ENCODE measurements at places on chromosomes 3 and 15.

- no peak for DNase-seq
These were observed 142.2 kb upstream of the IGF1R start for GRCh38 chr15:98506172-98506571.

- DNase-seq = no peak
These were observed 22.0 kb downstream of the CMTM6 start for GRCh38 chr3:32480604-32481003.

DNA sequence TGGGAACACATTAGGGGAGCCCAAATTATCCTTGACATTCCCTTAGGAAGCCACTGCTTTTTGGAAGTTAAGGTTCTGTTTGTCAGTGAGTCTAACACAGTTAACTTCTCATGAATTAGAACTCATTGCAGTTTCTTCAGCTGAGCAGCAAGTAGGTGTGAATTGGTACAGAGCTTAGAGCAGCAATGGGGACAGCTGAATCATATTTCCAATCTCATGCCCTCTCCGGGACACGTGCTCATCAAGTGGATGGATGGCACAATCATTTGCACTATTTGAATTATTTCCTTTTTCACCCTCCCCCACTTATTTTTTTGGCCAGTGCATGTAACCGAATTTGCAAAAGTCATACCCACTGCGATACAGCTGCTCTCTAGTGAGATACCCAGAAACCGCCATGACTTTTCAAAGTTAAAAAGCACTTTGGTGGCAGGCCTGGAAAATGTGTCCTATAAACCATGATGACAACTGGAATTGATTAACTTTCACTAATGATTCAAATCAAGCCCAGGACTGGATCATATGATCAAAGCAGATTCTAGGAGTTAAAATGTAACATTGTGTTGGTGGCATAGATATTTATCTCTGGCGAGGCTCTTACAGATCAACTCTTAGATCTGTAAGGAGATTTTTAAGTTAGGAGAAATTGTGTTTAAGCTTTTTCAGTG is 76.4 kb downstream of the EBLN2 start:
- no peak for DNase-seq

DNA sequence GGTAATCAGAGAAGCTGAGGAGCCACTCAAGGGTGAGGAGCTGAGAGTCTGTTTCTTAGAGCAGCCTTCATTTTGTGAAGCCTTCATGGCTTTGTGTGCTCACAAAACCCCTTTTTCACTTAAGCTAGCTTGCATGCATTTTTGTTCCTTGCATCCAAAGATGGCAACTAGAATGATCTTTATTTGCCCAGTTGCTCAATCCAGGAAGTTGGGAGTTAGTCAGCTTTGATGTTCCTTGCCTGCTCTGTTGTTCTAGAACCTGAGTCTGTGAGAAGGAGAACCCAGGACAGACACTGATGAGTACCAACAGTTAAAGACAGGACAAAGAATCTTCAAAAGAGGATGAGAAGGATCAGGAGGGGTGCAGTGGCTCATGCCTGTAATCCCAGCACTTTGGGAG is 81.8 kb downstream of the IL20RB start:
- DNase-seq = no peak

- DNase-seq = peak; percentile 91
These were observed 175.4 kb upstream of the NR2E3 start for GRCh38 chr15:71634820-71635560.

GRCh38 chr3:94147012-94147411 is 84.2 kb downstream of the NSUN3 start:
- no peak for DNase-seq

- DNase-seq = no peak
These were observed 688 bp downstream of the XPC start for GRCh38 chr3:14177580-14178246.

DNA sequence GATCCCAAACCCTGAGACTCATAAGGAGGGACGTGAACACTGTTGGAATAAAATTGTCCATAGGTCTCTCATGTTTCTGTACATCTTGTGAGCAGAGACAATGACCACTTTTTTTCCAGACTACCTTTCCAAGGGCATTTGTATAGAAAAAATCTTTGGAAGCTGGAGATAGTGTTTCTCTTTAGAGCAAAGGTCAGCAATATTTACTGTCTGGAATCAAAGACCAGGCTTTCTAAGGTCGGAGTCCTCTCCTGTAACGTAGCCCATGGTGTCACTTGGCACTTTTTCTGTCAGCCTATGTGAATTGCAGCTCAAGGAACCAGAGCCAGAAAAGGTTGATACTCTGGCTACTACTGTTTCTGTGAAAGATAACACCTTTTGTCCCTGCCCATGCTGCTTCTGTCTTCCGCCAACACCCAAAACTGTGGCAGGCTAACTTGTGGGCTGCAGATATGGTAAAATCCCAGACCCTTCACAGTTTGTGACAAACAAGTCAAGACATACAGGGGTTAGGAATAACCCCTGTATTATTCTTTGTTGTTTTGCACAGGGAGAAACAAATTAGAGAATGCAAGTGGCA is 578.3 kb downstream of the GRM7 start:
- no peak for DNase-seq

DNA sequence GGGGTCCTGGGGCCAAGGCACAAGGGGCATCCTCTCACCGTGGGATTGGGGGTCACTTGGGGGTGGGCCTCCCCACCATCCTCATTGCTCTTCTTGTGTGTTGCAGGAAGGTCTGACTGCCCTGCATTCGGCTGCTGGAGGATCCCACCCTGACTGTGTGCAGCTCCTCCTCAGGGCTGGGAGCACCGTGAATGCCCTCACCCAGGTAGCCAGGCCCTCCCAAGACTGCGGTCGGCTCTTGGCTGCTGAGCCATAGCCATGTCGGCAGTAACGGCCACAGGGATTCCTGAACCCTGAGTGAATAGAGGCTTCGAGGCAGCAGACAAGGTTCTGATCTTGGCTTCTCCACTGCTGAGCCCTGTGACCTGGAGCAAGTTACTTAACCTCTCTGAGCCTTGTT is 19.7 kb downstream of the ANKDD1A start:
- DNase-seq = no peak

GRCh38 chr3:17081520-17081919 is 196.8 kb downstream of the PLCL2 start:
- DNase-seq = no peak

DNA sequence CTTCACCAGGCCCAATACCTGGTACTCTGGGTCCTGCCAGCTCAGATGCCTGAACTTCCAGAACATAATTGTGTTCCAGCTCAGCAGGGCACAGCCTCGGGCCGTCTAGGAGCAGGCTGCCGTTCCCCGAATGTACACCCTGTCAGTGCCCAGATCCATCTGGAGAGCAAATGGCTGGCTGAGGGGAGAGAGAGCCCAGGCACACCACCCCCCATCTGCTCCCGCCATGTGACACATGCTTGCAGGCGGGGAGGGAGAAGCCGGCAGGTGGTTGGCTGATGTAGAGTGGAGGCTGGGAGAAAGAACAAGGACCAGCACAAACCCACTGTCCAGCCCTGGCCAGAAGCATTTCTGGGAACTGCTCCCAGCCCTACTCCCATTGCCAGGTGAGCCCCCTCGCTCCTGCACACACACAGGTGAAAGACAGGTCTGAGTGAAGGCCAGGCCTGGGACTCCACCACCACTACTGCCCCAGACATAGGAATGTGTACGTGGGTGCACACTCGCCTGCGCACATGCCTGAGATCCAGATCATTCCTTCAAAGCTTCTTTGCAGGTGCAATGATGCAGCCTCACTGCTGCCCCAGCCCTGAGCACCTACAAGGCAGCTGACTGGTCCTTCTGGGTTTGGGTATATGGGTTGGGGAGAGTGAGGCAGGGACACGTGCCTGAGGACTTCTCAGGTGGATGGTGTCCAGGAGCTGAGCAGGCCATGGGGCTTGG is 53.5 kb downstream of the SEMA5B start:
- DNase-seq = no peak

DNA sequence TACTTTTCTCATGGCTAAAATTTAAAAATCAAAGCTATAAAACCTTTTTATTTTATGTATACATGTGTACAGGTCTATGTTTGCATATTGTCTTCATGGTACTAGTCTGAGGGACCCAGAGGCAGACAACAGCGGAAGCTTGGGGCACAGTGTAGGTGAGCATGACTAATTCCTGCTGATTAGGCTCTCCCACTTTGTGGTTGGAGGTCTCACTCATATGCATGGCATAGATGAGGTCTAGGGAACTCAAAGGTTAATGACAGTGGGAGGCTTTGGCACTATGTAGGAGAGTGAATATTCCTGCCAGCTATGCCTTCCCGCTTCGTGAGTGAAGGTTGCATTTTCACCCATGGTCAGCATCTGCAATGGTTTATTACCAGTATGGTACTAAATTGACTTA is 47.5 kb upstream of the AADACL2 start:
- DNase-seq = no peak

- peak; percentile 39 for DNase-seq
These were observed 84.4 kb downstream of the SEMA5B start for GRCh38 chr3:122942937-122943827.

DNA sequence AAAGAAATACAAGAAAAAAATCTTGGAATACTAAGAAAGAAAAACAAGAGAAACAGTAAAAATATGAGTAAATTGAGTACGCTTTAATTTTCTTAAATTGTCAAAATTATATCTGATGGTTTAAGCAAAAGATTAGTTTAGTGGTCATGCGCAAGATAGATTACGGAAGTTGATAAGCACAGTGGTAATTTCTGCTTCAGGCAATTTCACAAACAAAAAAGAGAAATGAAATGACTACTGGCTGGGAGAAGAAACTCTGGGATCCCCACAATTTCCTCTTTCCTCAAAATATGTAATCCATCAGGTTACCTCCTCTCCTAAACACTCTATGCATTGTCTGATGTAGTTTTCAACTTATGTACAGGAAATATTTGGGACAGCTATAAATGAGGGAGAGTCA is 9.0 kb downstream of the MYD88 start:
- DNase-seq = no peak

- DNase-seq = no peak
These were observed 134.2 kb upstream of the RAD18 start for GRCh38 chr3:9097495-9097894.

DNA sequence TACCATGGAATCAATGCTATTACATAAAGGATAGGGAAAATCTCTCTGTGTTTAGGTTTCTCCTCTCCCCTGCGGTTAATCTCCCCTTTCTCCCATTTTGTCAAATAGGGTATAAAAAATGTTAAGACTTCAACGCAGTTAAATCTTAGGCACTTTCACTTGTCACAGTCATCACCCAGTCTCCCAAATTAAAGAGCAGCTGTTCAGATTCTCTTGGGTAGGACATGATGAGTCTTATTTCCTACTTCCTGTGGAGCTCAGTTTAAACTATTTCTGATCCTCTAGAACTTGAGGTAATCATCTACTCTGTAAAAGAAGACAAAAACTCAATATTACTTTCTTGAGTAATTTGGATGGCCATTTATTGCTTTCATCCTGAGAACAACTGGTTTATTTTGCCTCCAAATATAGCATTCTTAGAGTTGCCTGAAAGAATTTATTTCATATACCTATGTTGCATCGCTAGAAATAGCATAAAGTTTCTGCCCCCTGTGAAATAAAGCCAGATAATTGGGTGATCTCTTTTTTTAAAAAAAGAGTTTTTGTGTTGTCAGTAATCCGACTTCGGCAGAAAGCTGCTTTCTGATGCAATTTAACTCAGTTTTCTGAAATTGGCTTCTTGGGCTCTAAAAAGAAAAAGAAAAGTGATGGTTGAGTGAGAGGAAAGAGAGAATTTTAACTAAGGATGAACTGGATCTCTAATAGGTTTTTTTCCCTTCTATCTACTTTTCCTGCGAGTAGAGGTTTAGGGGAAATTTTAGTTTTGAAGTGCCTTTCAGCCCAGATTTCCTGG is 20.7 kb downstream of the RAP2B start:
- DNase-seq = no peak

DNA sequence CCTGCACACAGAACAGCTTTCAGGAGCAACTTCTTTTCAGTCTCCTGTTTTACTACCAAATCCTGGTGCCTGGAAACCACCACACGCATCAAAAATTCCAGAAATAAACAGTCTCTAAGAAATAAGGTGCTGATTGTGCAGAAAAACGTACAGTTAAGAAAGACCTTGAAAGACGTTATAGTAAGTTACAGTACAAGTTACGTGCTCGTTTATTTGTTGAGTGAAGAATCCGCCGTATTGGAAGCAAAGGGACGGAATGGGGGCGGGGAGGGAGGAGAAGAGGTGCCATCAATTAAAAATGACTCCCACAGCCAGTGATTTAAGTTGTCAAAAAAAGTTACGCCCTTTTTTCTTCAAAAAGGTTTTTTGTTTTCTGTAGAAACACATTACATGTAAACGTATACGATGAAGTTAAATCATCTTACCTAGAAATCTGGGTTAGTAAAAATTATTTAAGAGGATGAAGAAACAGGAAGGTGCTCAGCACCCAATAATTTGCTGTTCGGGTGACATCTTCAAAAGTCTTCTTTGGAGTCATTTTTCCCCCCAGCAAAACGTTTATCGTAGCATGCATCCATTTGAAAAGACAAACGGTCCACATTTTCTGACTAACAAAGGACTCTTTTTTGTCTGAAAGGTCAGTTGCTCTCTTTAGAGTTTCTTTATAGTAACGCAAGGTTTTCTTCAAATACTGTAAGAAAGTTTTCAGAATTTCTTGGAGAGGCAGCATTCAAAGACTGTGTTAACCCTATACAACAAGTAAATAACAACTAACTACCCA is 782 bp upstream of the UACA start:
- no peak for DNase-seq

DNA sequence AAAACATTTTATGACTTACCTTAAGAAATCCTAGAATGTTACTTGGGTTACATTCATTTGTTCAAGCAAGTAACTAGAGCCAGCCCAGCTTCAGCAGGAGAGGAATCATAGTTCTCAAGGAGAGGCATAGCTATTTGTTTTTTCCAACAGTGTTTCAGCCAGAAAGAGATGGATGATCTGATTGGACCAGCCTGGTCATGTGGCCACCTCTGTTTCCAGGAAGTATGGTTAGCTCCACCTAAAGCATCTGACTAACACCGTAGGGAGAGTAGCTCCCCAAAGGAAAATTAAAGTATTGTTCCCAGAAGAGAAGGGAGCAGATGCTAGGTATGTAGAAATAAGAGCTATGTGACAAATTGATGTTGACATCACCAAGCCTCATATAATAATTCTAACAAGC is 417.1 kb downstream of the TAFA4 start:
- no peak for DNase-seq

GRCh38 chr3:53974324-53974723 is 82.7 kb upstream of the SELENOK start:
- no peak for DNase-seq

DNA sequence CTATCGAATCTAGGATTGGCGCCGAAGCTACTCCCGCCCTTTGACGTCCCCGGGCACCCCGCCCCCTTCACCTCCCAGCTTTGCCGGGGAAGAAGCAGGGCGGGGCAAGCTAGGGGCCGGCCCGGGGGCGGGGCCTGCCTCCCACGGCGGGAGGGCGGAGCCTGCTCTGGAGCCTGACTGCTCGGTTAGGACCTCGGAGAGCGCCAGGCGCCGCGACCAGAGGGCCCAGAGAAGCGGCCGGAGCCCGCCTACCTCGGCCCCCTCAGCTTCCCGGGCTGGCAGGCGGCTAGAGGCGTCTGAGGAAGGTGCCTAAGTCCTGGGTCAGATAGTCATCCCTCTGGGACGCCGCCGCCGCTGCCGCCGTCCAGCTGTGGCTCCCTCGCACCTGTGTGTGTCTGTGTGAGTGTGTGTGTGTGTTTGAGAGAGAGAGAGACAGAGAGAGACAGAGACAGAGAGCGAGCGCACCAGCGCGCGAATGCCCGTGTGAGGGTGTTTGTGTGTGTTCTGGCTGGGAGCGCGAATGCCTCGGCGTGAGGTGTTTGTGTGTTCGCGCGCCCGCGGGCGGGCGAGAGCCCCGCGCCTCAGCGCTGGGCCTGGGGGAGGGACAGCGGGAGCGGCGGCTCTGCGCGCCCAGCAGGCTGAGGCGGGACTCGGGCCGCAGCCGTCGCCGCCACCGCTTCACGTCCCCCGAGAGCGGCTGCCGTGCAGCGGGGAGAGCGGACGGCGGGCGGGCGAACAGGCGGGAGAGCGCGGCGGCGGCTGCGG is at the start of gene STXBP5L:
Gene STXBP5L (plus strand): TSS at position 176 of the 765 bp plus-strand sequence. CDS start 1,374 bp downstream, outside the sequence.
- DNase-seq = peak; percentile 86

All from NCI-H1105 (cell line).